Activated CD4-positive, alpha-beta T cell treated with anti-CD3 and anti-CD28 coated beads, Interleukin-2, amount 50 U/mL, for 16 hours (primary cell): ENCODE measurements at places on chromosomes 1 and 21.

DNA sequence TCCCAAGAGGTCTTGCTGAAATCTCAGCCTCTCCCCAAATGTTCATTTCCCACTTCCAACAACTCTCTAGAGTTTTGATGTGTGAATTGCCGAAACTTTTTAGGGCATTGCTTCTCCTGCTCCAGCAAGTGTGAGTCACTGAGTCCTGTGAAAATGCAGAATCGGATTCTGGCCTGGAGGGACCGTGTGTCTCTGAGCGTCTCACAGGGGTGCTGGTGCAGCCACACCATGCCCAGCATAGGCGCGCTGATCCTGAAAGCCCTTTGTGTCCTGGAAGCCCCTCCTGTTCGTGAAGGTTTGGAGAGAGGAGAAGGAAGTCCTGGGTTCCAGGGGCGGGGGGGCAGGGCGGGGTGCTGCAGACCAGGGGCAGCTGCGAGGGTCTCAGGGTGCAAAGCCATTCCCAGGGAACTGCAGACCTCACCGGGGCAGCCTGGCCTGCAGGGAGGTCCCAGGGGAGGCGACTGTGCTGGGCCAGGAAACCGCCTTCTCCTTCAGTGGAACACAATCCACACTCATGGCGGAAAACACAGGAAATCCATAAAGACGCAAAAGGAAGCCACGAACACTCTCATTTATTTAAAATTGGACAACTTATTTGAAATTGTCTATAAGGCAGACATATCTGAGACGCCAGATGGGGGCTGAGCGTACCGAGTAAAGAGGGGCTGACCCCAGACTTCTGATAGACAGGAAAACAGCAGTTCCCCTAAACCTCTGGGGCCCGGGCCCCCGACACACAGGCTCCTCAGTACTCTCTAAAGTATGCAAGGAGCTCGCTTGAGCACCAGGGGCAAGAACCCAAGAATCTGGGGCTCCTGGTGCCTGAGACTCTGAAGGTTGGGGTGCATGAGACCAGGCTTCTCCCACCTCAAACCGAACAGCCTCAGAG is 43.5 kb upstream of the ADARB1 start:
- no peak for DNase-seq

DNA sequence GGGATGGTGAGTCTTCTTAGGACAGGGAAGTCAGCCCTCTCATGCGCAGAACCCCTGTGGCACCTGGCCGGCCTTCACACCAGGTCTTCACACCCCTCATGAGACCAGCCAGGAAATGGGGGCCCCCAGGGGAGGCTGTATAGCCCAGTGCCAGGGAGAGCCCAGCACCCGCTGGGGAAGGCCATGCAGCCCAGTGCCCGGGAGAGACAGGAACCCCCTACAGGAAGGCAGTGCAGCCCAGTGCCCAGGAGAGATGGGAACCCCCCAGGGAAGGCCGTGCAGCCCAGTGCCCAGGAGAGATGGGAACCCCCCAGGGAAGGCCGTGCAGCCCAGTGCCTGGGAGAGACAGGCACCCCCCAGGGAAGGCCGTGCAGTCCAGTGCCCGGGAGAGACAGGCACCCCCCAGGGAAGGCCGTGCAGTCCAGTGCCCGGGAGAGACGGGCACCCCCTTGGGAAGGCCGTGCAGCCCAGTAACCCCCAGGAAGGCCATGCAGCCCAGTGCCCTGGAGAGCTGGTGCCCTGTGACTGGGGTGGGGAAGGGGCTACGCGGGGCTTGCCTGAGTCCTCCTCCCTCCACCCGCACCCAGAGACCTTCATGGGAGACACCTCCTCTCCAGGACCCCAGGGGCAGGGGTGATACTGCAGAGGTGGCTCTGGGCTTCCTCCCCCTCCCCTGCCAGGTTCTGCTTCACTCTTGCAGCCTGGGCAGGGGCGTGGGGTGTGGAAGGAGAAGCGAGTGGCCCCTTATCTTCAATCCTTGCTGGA is 110.5 kb upstream of the COL6A1 start:
- no peak for DNase-seq

DNA sequence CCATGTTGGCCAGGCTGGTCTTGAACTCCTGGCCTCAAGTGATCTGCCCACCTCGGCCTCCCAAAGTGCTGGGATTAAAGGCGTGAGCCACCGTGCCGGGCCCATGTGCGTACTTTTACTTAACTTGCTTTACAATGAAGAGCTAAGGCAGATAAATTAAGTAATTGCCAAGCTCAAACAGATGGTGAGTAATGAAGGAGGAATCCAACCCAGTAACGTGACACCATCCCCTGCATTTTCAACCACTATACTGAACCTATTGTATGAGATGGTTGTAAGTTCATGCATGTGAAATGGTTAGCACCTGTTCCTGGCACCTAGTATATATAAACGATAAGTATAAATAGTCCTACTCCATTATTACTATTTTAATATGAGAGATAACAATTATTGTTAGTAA is 588.0 kb upstream of the BEND5 start:
- DNase-seq, result no peak

DNA sequence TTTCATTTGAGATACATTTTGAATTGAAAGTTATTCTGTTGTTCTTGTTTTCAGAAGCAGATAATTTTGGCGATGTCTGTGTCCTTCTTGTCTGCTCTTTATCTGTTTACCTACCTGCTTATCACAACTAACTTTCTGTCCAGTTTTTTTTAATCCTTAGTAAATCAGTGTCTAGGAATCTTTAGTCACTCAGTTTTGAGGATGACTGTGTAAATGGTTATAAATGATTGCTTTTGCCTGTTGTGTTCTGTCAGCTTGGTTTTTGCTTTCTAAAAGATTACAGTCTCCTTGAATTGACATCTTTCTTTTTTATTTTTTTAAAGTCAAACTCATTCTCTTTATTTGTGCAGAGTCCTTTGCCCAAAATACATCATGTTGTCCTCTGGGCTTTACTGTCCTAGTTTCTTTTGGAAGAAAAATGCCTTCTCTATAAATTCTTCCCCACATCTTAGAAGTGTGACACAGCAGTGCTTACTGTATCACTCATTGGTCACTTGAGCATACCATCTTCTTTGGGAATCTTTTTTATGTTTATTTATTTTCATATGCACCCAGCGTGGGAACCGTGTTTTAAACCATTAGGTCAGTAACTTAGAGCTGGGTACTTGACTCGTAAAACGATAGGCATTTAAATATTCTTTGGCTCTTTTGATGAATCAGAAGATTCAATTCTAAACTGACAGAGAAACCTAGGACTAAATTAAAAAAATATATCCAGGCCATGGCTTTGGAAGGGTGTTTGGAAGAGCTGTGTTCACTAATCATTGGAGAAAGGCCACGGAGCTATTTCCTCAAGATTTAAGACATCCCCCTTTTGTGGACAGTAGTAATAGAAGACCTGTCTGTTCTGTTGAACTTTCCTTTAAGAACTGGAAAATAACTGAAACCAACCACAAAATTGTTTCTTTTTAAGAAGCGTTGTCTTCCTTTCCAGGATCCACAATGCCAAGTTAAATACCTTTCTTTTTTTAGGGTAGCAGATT is 20.9 kb downstream of the LAMC1 start:
- no peak for DNase-seq

DNA sequence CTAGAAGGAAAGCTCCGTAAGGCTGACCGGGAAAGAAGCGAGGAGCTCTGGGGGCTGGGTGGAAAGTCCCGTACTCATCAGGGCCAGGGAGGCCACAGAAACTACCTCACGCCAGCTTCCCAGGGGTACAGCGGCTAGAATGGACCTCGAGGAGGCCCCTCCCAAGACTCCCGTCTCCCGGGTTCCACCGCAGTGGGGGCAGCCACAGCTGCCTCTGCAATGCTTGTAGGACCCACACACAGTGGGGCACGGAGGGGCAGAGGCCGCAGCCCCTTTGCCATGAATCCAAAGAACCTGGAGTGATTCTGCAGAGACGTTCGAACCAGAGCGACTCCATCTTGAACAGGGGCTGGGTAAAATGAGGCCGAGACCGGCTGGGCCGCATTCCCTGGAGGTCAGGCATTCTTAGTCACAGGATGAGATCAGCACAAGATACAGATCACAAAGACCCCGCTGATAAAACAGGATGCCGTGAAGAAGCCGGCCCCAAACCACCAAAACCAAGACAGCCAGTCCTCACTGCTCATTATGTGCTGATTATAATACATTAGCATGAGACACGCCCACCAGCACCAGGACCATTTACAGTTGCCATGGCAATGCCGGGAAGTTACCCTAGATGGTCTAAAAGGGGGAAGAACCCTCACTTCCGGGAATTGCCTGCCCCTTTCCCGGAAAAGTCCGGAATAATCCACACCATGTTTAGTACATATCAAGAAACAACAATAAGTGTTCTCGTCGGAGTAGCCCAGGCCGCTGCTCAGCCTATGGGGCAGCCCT is 1.6 kb upstream of the ANKRD65 start:
- peak; percentile 24 for DNase-seq

GRCh38 chr1:205772607-205773032 is 2.7 kb downstream of the RAB29 start:
- DNase-seq, result peak; percentile 76

- DNase-seq, result no peak
These were observed 8.8 kb upstream of the CAMSAP2 start for GRCh38 chr1:200729863-200730262.

- no peak for DNase-seq
These were observed 12.4 kb downstream of the CBR1 start for GRCh38 chr21:36082237-36082664.

DNA sequence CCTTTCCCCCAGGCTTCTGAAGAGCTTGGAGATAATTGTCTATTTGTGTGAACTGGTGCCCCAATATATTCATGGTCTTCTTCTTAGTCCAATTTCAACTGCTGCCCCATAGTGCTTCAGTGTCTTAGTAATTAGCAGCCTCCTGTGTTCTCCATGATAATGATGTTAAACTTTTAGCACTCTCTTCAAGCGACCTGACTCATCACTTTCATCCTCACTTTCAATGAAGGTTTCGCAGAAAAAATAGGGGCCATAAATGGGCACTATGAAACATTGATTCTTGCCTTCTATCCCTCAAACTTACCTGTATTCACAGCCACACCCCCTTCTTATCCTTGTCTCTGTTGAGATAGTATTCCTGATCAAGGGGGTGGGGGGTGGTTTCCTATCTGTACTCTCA is 210.6 kb downstream of the DNM3 start:
- DNase-seq, result no peak

DNA sequence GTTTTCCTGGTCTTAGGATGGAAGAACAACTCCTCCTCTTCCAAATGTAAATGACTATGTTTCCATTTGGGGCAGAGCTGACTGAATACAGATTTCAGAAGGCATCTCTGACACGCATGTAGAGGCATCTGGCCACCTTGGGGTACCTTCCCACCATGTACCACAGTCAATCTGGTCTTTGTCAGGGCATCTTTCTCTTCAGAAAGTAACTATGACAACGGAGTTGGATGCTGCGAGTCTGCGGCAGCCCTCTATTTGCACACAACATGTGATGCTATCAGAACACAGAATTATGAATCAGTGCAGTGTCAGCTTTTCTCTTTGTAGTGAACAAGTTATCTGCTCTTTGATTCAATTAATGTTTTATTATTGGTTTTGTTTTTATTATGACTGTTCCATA is 94.7 kb downstream of the TSEN15 start:
- no peak for DNase-seq

GRCh38 chr1:99852648-99853047 is 2.5 kb downstream of the AGL start:
- DNase-seq, result no peak

DNA sequence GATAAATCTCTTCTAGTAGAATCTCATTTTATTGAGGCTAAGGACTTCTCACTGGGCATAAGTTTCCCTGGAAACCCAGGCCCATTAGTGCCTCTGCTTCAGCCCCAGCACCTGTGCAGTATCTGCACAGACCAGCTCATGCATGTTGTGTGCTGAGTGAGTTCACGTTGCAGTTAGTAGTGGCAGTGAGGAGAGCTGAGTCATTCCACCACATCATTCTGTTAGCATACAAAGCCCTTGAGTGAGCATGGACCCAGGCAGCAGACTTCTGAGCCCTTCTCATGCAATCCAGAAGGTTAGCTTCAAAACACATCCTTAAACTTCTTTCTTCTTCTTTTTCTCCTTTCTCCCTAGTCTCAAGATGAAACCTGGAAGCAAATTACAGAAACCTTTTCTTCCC is 45.8 kb upstream of the NTPCR start:
- peak; percentile 76 for DNase-seq

DNA sequence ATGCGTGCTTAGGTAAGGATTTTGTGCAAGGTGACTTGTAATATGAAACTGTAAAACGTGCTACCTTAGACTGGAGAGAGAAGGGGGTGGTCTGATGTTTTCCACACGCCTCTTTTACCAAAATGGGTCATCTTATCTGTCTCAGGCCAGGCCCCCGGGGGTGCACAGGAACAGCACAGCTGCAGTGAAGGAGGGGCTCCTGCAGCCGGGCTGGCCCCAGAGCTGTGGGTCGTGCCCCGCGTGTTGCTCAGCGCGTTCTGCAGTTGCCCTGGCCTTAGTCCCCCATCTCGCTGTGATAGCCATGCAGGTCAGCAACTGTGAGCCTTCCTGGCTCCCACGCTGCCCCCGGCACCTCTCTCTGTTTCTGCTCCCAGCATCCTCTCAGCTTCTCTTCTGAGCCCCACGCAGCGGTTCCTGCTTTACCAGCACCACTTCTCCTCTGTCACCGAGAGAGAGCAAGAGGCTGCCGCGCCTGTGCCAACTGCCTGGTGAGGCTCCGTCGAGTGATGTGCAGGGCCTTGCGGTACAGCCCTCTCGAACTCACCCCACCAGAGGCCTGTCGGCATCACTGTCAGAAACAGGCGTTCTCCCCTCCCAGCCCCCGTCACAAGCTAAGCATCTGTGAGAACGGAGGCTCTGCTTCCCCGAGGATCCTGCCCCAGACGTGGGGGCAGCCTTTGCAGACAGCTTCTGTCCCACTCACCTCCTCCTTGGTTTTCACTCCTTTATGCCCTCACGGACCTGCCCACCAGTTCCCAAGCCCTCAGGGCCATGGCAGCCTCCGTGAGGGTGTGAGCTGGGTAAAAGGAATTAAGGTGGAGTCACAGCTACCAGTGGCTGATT is 73.3 kb downstream of the ADARB1 start:
- no peak for DNase-seq

DNA sequence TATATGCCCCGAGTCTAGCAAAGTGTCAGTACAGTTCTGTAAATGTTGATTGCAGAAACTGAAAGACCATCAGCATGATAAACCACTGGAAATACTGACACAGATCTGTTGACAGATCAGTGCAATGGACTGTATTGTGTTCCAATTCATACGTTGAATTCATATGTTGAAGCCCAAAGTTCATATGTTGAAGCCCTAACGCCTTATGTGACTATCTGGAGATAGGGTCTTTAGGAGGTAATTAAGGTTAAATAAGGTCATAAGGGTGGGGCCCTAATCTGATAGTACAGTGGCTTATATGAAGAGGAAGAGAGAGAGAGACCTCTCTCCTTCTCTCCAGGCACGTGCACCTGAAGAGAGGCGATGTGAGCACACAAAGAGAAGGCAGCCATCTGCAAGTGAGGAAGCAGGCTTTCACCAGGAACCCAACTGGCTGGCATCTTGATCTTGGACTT is 144.7 kb downstream of the MRPL39 start:
- DNase-seq, result peak; percentile 69

- DNase-seq, result no peak
These were observed 22.7 kb upstream of the ACTL8 start for GRCh38 chr1:17732475-17732874.

- no peak for DNase-seq
These were observed 133.3 kb upstream of the GPR52 start for GRCh38 chr1:174314433-174314832.

- DNase-seq, result no peak
These were observed 97.9 kb downstream of the OBSCN start for GRCh38 chr1:228305721-228306152.

GRCh38 chr1:99681583-99681982 is 35.7 kb downstream of the PALMD start:
- no peak for DNase-seq

GRCh38 chr1:20250340-20250989 is 40.2 kb upstream of the VWA5B1 start:
- DNase-seq, result peak; percentile 71

GRCh38 chr1:198481661-198482060 is 58.8 kb downstream of the ATP6V1G3 start:
- DNase-seq, result no peak
